ENCODE measurements at places on chromosomes 6 and 20.

GRCh38 chr6:89357390-89357789 lies 4.9 kb upstream of the UBE2J1 start:
- no peak for DNase-seq

DNA sequence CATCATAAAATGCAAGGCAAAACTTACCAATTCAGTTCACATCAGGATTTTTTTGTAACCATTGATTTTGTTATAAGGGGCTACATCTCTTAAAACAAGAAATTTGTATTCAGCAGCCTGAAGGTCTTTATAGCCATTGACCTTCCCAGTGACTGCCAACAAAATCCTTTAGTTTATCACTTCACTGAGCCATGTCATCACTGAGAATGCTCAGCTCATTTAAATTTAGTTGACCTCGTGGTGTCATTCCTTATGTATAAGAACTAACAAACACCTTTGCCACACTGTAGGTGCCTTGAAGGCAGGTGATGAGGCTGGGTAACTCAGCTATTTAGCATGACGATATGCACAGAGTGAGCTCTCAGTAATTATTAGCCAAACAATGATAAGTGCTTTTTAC lies 77.7 kb downstream of the GRM1 start:
- DNase-seq: no peak

GRCh38 chr6:39417440-39417839 lies 94.9 kb upstream of the KCNK16 start:
- no peak for DNase-seq

- no peak for DNase-seq
Observed at GRCh38 chr20:63854766-63855362, 6.4 kb upstream of the ABHD16B start.

GRCh38 chr6:15512721-15513120 lies 150.1 kb downstream of the DTNBP1 start:
- no peak for DNase-seq

DNA sequence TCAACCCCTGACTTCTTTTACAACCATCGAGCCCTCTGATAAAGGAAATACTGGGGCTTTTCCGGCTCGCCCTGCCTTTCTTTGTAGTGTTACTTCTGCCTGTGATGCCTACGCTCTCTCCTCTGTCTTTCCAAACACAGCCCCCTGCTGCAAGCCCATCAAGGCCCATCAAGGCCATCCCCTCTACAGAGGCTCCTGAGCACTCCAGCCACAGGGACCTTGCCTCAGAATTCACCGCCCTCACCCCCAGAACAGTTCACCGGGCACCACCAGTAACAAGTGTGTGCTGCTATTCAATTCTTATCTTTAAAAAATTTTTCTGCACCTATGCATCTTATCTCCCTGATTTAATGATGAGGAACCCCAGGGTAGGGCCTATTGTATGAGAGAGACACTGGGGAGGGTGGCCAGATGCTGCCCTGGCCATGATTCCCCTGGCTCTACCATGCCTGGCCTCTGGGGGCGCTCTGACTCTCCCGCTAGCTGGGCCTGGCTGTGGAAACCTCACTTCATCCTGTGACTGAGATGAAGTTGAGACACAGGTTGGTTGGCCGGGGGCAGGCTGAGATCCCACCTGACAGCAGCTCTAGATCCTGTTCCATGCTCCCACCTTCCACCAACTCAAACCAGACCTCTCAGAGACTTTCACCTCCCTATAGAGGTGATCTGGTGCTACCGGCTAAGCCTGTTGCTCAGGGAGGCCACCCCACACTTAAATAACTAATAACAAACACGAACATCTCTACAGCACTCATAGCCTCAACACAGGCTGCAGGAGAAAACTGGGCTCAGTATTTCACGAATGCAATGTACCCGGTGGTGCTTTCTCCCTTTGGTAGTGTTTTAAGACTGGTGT lies 19.2 kb upstream of the GLP1R start:
- DNase-seq: peak; percentile 23

GRCh38 chr20:36386236-36386635 lies 80.1 kb downstream of the DLGAP4 start:
- DNase-seq: no peak

GRCh38 chr6:144090384-144090783 lies 5.0 kb downstream of the SF3B5 start:
- DNase-seq: no peak

DNA sequence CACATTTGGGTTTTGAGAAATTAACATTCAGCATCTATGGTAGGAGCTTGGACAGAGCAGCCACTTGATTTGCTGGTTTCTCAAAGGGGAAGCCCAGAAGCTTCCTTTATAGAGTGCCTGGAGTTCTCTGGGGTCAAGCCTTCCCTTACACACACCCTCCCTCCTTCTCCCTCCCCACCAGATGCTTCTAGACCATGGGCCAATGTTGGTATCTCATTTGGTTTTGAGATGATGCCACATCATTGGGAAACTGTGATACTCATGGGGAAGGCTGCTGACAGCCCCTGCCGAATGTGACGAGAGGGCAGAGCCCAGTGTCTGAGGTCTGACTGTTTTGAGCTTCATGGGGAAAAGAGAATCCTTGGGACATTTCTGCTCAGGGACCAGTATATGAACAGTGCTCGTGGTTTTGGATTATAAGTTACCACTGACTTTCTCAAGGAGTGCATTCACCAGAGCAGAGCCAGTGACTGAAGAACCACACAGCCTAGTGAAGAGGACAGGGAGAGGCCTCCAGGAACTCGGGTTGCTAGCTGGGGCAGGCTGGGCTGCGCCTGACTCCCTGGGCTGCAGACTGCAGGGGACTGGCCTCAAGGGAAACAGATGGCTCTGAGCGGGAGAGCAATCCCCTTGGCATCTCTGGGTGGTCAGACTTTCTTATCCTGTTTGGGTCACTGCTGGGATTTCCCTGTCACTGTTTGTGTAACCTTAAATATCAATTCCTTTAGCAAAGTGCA lies 46.4 kb upstream of the CST5 start:
- no peak for DNase-seq

DNA sequence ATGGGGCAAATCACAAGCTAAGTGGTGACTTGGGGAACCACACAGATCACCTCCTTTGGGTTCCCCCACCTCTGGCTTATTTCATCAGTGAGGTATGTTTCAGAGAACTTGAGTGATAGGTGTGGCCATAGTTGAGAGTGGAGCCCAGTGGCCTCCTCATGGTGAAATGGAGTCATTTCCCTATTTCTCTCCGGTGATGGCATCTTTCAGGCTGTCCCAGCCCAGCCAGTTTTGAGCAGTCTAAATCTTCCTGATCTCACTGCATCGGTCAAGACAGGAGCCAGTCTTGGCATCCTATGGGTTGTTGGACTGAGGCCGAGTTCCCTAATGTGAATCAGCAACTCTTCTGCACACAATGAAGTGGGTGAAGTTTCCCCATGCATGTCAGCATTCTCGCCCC lies 132.4 kb downstream of the EYA2 start:
- DNase-seq: no peak

DNA sequence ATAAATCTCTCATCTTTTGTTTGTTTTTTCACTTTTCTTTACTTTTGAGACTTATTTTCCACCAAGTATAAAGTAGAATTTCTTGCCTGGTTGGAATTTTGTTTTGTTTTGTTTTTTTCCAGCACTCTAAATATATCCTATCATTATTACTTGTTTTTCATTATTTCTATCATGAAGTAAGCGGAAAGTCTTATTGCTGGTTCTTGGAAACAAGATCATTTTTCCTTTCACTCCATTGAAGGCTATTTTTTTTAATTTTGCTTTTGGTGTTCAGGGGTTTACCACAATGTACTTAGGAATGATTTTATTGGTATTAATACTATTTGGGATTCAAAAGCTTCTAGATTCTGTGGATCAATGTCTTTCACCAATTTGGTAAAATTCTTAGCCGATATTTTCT lies 190.1 kb downstream of the LAMA2 start:
- no peak for DNase-seq

- no peak for DNase-seq
Observed at GRCh38 chr6:120938164-120938875, 396.0 kb downstream of the TBC1D32 start.

Measured in NCI-H526 (cell line).